Kidney (tissue), 22 donors: ENCODE measurements at places on chromosomes 3 and 15. TPM values are rescaled to one million over a fixed set of nuclear protein-coding genes. Genes with fewer than 3 reads are reported as not detected.

Gene TCTA
- total RNA-seq = 76.7 TPM

Gene THUMPD3
- 44.1 TPM for total RNA-seq

Gene ARL6
- total RNA-seq = 10.7 TPM

Gene PPP1R14D
- total RNA-seq = not detected

Gene COL6A6
- total RNA-seq = 0.25 TPM

Gene ITPKA
- 0.66 TPM for total RNA-seq

Gene GOLGA8Q
- 1.6 TPM for total RNA-seq

Gene AGBL1
- total RNA-seq = not detected

Gene C2CD4A
- total RNA-seq = 5.3 TPM

Gene GPR87
- 0.72 TPM for total RNA-seq

Gene TMEM266
- 0.72 TPM for total RNA-seq

Gene PEX11A
- 7.7 TPM for total RNA-seq

Gene MYNN
- 14.7 TPM for total RNA-seq

Gene SLC28A1
- 12.8 TPM for total RNA-seq

Gene HIGD2B
- total RNA-seq = not detected

Gene WNT7A
- total RNA-seq = 3.3 TPM

Gene RBP2
- not detected for total RNA-seq

Gene ECE2
- not detected for total RNA-seq

Gene CFAP44
- 11.0 TPM for total RNA-seq

Gene GASK1A
- 7.3 TPM for total RNA-seq

Gene IQCF5
- not detected for total RNA-seq

Gene ACOX2
- 18.6 TPM for total RNA-seq

Gene OR5K2
- total RNA-seq = not detected

Gene FAM227B
- 11.7 TPM for total RNA-seq

Gene GRK7
- total RNA-seq = not detected

Gene GABRB3
- total RNA-seq = 6.9 TPM

Gene RLBP1
- total RNA-seq = not detected

Gene SNTN
- total RNA-seq = not detected

Gene C3orf52
- total RNA-seq = 5.2 TPM

Gene SLC9C1
- 1.2 TPM for total RNA-seq

Gene ACTC1
- total RNA-seq = 25.0 TPM

Gene GPR149
- not detected for total RNA-seq

Gene CPNE9
- 0.16 TPM for total RNA-seq

Gene USP3
- 72.5 TPM for total RNA-seq

Gene TMEM158
- 5.1 TPM for total RNA-seq

Gene FILIP1L
- total RNA-seq = 25.5 TPM

Gene TGM5
- total RNA-seq = not detected
